Iris pigment epithelial cell (primary cell): ENCODE measurements at places on chromosomes 11 and 22.
A peak's percentile ranks its signal among the peaks of the same experiment; 100 is the strongest.

DNA sequence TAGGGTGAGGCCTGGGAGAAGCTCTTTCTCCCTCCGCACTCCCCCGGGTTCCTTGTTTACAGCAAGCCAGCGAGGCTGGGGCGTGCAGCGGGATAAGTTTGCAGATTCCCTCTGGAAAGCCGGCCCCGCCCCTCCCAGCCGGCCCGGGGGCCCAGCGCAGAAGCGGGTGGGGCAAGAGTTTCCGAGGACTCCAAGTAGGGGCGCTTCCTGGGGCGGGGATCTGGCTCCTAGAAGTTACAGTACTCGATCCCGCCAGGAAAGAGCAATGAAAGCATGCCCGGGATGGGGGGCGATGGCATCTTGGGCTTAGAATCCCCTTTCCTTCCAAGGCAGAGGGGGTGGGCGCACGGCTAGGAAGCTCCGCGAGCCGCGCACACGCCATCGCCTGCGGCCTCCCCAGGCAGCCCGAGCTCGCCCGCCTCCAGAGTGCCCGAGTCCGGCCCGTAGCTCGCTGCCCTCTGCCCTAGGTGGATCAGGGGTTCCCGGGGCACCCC is 385 bp downstream of the TST start:
- DNase-seq, result peak; percentile 47

- DNase-seq, result peak; percentile 91
These were observed 11.3 kb upstream of the RHOD start for GRCh38 chr11:67045314-67045713.

GRCh38 chr11:10323793-10324170 is 18.9 kb downstream of the ADM start:
- DNase-seq, result peak; percentile 74

DNA sequence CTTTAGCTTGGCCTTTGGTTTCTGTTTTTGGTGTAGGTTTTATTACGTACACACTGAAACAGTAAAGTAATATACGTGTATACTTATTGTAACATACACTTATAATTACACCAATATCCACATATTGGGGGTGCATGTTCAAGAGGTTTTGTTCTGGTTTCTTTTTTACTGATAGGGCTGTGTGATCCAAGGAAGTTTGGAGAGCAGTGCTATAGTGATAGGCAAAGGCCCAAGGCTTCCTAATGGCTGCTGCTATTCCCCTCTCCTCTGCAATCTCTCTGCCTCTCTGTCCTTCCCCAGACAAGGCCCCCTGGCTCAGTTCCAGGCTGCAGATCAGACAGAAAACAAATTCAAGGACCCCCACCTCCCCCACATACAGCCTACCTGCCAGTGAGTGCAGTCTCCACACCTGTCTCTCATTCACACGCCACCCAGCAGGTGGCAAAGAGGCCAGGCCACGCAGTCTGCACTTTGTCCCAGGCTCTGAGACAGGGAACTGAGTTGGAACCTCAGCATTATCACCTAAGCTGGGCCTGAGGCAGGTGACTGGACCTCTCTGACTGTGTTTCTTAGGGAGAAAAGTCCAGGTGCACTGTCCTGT is 15.1 kb downstream of the TMEM184B start:
- no peak for DNase-seq

DNA sequence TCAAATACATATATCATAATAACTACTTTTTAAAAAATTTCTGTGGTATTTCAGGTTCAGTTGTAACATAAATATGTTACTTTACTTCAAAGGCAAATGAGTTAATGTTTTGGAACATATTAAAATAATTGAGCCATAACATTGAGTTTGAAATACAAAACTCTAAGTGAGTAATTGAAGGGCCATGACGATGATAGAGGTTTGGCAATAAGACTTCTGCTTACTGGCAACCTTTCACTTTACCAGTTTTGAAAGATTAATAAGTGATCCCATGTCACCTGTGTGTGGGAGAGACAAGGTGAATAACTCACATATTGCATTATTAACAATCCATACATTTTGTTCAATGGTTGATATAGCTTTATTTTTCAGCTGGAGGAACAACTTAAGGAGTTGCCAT is 144.4 kb downstream of the GRIA4 start:
- peak; percentile 3 for DNase-seq

- DNase-seq, result peak; percentile 74
These were observed 79.0 kb downstream of the LARGE2 start for GRCh38 chr11:46001448-46001914.

GRCh38 chr22:17706947-17707346 is 67.3 kb downstream of the BID start:
- DNase-seq, result no peak

- no peak for DNase-seq
These were observed 110.9 kb upstream of the GRK3 start for GRCh38 chr22:25453557-25453956.

GRCh38 chr11:64777449-64778222 is 706 bp downstream of the SF1 start:
- DNase-seq, result peak; percentile 86

- DNase-seq, result no peak
These were observed 16.7 kb upstream of the TMPRSS4 start for GRCh38 chr11:118060081-118060661.

DNA sequence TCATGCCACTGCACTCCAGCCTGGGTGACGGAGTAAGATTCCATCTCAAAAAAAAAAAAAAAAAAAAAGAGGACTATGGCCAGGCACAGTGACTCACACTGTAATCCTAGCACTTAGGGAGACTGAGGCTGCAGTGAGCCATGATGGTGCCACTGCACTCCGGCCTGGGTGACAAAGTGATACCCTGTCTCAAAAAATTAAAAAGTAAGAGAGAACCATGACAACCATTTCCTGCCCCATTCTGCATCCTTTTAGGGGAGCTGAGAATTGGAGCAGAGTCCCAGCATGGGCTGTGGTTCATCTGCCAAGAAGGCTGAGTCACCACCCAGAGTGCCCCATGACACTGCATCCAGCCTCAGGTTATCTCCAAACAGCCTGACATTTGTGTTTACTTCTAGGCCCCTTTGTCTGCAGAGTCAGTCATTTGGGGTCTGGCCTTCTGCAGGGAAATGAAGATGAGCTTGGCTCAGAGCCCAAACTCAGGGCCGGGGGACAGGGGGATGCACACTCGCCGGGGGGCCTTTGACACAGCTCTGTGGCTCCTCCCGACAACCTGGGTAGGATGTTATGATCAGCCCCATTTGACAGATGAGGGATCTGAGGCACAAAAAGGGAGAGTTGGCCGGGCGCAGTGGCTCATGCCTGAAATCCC is 4.7 kb downstream of the CSDC2 start:
- DNase-seq, result peak; percentile 80

- no peak for DNase-seq
These were observed 13.6 kb downstream of the MAFF start for GRCh38 chr22:38215156-38216038.

GRCh38 chr11:90407350-90407749 is 184.5 kb upstream of the CHORDC1 start:
- no peak for DNase-seq
